ENCODE measurements at places on chromosomes 12 and 14.

DNA sequence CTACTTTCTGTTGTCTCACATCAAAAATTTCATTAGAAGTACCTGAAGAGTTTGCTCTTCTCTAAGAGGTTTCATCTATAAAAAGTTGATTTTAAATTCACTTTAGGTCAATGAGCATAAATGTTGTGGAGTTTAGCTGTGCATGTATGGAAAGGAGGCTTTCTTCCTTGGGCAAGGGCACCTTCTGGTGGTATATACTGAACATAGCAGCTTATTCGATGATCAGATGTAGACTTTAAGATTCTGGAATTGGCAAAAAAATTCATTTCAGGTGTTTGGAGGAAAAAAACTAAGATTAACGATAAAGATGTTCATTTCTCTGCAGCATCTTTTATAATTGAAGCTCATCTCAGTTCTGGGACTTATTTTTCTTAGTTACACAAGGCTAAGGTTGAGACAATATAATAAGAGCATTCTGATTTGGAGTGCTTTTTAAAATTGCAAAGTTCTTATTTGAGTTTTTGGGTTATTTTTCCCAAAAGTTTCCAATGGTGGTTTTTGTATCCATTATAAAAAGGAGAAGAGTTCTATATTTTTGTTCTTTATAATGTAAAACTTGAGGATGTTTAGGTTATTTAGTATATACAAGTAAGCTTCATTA lies 46.8 kb downstream of the TMEM117 start:
- DNase-seq = peak; percentile 35

GRCh38 chr12:4535092-4535491 lies 3.6 kb upstream of the RAD51AP1 start:
- DNase-seq = no peak

- peak; percentile 52 for DNase-seq
Observed at GRCh38 chr12:5230156-5230555, 186.5 kb downstream of the KCNA5 start.

DNA sequence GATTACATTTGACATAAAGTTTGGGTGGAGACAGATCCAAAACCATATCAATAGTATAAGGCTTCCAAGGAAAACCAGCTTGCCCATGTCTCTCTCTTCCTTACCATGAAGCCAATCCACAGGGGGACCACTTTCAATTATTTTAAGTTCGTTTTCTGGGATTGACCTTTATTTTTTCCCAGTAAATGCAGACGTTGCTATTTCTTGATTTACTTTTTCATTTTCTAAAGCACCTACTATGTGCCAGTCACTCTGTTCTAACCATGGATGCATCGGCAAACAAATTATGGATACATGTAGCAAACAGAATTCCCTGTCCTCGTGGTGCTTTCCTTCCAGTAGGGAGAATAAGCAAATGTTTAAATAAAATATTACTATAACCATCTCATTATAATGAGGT lies 65.8 kb upstream of the KCNA1 start:
- no peak for DNase-seq

DNA sequence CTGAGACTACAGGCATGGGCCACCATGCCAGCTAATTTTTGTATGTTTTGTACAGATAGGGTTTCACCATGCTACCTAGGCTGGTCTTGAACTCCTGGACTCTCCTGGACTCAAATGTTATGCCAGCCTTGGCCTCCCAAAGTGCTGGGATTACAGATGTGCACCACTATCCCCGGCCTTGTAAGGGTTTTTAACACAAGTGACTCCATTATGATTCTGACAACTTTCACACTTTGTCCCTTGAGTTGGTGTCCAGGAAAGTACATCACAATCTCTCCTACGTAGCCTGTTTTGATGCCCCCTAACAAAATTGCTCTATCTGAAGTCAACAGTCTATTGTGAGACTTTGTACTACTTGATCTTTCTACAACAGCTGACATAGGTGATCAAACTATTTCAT lies 11.4 kb upstream of the METAP2 start:
- no peak for DNase-seq

All from AG09309 (cell line).